ENCODE measurements at places on chromosomes 11 and 22.

DNA sequence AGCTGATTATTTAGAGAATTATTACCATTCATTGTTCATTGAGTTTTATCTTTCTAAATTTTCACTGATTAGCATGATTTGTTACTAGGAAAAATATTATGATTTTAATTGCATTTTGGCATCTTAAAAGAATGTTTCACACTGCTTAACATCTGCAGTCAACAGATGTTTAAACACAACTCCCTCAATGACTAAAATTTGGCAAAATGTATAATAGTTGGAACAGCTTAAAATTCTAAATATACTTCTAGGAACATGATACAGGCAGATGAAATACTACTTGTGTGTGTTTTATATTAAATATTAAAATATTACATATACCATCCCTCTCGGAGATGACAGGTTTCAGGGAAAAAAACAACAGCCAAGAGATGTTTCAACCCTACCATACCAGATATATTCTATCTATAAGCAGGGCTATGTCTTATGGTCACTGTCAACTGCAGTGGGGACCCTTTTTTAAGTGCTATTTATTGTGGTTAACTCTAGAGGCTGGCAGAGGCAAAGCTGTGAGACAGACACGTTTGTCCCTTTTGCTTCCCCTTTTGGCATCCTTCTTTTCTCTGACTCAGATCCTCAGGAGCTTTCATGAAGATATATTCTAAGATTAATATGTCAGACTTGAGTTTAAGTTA, 81.9 kb downstream of the BDNF start:
- DNase-seq, result no peak

DNA sequence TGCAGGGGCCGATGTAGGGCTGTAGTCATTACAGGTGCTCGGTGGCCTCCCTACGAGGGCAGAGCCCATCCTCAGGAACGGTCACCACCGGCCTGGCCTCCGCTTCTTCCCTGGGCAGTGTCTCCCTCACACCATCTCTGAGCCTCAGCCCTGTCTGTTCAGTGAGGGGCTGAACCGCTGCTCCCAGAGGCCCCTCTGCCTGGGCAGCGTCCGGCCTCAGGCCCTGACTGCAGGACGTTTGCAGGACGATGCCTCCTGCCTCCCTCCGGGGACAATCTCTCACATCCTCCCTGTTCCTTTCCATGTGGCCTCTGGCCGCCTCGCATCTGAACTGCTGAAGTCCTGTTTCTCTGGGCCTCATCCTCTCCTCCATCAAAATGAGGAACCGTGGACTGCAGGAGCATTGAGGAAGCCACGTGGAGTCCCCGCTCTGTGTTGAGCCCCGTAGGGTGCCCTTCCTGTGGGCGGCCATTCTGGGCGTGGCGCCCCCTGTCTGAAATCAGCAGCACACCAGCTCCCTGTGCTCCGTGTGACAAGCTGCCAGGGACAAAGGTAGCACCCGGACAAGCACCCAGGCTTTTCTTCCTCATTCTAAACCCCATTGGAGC, 933.5 kb downstream of the BRD1 start:
- no peak for DNase-seq

DNA sequence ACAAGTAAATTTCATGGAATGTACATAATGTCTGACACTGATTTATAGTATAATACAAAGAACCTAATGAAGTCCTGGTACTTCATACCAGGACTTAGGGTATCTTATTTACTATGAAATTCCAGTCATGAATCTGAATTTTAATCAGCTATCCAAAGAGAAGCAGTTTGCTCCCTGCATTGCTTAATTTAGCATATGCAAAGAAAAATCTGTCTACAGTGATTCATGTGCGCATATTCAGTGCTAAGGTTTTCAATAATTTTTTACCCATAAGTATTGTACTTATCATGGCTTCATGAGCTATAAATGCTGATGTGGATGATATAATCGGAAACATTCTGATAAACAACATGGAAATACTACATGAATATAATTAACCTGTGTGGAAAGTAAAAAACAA, 185.6 kb upstream of the ARHGAP42 start:
- no peak for DNase-seq

DNA sequence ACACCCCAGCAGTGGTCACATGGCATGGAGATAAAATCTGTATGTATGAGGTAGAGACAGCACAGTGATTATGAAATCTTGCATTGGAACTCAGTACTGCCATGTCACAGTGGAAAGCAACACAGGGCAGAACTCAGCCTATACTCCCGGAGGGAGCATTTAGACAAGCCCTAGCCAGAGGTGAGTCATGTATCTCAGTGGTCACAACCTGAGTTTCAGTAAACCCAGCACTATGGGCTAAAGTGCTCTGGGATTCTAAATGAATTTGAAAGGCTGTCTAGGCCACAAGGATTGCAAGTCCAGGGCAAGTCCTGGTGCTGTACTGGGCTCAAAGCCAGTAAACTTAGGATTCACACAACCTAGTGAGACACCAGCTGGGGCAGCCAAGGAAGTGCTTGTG, 1717.1 kb upstream of the RAG2 start:
- no peak for DNase-seq

GRCh38 chr22:38304526-38304925, 12.7 kb downstream of the CSNK1E start:
- no peak for DNase-seq

GRCh38 chr11:61292356-61292755, 2.8 kb downstream of the VWCE start:
- no peak for DNase-seq

DNA sequence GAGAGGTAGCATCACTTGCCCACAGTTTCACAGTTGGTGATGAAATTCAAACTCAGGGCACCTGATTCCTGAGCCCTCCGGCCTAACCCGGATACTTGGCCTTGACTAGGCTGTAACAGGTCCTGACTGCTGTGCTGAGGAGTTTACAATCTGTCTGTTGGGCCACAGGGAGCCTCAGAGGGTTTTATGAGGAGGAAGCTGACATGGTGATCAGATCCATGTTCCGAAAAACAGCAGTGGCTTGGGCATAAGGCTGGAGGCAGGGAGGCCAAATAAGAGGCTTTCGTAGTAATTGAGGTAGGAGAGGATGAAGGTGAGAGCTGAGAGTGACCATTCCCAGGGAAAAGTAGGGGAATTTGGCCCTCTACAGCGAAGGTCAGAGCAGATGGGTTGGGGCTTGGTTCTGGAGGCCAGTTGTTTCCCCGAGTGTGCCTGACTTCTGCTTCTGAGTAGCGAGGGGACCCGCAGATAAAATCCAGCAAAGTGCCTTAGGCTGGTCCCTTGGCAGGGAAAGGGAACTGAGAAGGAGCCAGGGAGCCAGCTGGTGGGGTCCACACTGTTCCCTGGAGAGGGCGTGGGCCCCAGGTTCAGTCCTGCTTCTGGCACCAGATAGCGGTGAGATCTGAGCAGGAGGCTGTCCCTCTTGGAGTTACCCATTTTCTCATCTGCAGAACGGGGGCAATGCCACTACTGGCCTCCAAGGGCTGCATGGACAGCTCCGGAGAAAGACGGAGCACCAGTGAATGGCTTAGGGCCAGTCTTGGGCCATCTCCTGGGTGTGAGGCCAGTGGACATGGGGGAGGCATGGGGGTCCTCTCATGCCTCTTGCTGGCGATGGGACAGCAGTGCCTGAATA, 6.5 kb downstream of the PRDM11 start:
- DNase-seq, result no peak

GRCh38 chr22:37472418-37473006, 13.7 kb downstream of the MFNG start:
- no peak for DNase-seq

DNA sequence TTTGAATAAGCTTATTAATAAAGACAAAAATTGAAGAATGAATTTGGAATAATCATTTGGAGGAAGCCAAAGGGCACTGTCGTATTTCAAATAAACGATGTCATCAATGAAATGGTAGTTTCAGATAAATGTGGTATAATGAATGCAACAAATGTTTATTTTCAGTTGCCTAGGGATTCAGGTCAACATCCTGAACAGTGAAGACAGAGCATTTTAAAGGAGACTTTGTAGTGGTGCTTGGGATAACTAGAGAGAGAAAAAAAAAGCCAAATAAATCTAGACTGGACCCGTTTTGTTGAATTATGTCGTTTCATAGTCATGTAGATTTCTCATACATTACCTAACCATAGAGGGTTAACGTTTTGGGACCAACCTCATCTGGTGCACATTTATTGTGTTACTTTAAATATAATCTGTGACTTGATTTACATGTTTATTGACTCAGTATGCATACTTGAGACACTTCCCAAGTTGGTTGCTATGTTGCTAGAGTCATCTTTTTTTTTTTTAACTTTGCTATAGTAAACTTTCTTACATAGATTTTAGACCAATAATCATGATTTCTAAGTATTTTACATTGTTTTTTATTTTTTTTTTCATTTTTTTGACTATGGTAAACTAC, 111.1 kb downstream of the NCAM1 start:
- DNase-seq, result no peak

- DNase-seq, result no peak
Observed at GRCh38 chr11:30710221-30710620, 124.1 kb upstream of the MPPED2 start.

DNA sequence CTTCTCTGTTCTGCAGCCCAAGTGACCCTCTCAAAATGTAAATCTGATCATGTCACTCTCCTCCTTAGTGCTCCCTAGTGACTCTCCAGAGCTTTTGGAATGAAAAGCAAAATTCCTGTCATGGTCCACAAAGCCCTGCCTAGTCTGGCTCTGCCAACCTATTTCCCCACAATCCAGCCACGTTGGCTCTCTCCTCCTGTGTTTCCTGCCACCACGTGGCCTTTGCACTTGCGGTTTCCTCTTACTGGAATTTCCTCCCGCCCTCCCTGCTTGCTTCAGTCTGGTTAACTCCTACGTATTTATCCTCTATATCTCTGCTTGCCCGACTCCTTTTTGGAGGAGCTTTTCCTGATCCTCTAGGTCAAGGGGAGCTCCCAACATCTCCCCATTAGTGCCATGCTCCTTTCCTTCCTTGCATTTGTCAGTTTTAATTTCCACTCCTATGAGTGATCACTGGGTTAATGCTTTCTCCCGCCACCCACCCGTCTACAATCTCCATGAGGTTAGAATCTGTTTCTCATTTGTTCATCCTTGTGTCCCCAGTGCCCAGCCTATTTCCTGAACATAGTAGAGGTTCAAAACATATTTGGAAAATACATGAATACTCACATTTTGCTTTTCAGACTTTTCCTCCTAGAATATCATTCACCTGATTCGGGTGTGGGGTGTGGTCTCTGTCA, 11.5 kb downstream of the NNMT start:
- no peak for DNase-seq

- DNase-seq, result no peak
Observed at GRCh38 chr11:64762674-64763525, 3.1 kb upstream of the PYGM start.

- no peak for DNase-seq
Observed at GRCh38 chr11:123122852-123123251, 60.9 kb upstream of the HSPA8 start.

DNA sequence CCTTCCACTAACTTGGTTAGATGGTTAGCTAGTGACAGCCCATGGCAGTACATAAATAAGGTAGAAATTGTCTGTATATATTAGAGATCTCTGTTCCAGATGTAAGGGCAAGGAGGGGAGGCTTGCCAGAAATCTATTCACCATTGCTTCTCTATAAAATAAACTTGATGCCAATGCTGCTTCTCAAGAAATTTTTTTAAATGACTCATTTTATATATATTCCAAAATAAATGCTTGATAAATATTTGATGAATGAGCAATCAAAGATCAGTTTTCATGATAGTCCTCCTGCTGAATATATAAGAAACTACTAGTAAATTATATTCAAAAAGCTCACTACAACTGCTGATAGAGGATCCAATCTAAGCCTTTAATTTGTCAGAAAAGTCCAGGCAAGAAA, 710.6 kb upstream of the CCDC179 start:
- DNase-seq, result no peak

GRCh38 chr11:114031246-114031966, 28.1 kb upstream of the ZBTB16 start:
- no peak for DNase-seq

- DNase-seq, result no peak
Observed at GRCh38 chr11:81725701-81726100, 1008.0 kb downstream of the FAM181B start.

DNA sequence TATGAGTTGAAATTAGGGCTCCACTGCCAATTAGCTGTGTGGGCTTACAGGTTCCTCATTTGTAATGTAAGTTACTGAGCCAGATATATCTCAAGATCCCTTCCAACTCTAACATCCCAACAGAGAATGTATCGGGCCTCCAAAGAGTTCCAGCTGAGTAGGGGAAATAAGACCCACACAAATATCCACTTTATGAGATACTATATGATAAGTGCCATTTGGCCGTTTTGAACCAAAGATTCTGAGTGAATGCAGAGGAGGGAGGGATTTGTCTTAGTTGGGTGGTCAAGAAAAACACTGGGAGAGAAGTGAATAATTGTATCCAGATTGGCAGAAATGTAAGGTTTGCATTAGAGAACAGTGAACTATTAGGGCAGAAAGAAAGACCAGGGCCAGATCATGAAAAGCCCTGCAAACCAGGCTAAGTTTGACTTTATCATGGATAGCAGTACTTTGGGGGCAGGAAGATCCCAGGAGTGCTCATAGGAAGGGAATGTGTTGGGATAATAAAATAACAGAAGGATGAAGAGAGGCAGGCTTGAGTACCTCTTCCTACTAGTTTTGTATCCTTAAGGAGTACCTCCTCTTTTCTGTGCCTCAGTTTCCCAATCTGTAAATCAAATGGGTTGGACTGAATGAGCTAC, 63.9 kb downstream of the RPL27A start:
- DNase-seq, result no peak

DNA sequence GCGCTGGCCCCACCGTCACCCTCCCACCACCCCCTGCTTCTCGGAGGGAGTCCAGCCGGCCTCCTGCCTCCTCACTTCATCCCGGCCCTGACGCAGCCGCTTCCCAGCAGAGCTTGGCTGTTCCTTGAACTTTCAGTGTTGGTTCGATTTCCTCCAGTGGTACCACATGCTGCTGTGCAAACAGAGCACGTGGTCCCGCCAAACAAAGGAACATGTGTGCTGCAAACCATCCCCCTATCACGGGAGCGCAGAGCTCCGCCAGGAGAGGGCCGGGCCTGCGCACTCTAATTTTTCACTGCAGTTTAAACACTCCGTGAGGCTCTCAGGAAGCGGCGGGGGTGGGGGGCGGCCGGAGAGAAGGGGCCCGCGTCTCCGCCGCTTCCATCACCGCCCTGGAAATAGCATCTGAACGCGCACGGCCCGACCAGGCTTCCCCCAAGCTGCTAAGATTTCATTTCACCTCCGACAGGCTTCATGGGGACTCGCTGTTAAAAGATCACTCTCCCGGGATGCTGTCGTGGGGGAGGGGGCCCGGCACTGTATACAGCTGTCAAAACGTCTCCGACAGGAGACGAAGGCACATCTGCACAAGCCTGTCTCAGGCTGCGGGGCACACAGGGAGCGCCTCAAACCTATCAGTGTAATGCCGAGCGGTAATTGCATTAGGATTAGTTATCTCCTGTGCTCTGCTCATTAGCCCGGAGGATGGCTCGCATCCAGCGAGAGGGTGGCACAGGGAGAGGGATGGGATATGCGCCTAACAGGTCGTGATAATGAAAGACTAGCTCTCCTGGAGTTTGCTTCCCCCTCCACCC, 269.9 kb upstream of the SORL1-AS1 start:
- no peak for DNase-seq

GRCh38 chr11:32224580-32224979, 133.7 kb downstream of the RCN1 start:
- DNase-seq, result no peak

Data from T-helper 22 cell (primary cell).